RWPE1 (cell line): ENCODE measurements at places on chromosomes 5 and 9.

DNA sequence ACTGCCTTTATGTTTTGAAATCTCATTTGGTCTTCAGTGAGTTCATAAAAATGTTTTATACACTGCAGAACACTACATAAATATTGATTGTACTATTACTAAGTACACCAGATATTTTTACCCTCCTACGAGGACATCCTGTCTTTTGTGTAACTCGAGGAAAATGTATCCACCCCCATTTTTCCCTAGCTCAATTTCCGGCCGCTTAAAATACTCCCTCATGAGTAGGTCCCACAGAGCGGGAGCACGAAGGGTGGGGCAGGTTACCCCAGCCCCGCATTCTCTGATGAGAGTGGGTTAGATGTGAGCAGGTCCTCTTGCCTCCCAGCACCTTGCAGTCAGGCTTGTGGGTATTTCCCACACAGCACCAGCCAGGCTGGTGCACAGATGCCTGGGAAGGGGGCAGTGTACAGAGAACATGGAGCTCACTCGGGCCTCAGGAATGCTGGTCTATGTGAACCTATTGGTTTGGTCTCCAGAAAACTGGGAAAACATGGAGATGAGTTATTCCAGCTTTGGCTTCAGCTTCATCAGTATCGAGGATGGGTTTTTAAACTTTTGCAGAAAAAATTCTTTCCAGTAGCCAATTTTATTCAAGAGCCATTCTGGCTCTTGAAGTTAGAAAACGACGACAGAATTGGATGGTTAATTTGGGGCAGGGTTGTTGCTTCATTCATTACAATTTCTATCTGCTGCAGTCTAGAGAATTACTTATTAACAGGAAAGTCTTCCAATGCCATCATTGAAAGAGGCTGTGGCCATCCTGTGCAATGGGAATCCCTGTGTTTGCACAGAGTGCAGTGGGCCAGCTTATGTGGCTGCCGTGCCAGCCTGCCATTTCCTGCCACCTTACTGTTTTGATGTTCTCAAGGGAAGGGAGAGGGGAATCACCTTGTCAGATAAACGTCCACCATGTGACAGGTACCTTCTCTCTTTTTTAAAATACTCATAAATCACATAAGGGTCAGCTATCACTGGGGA is 73.2 kb downstream of the WDR41 start:
- DNase-seq = peak; percentile 33

GRCh38 chr5:110038297-110038997 is 348.7 kb downstream of the MAN2A1 start:
- no peak for DNase-seq

GRCh38 chr5:137310051-137310730 is 188.9 kb downstream of the SPOCK1 start:
- DNase-seq = peak; percentile 95

GRCh38 chr5:67591491-67591890 is 394.9 kb upstream of the CD180 start:
- no peak for DNase-seq

DNA sequence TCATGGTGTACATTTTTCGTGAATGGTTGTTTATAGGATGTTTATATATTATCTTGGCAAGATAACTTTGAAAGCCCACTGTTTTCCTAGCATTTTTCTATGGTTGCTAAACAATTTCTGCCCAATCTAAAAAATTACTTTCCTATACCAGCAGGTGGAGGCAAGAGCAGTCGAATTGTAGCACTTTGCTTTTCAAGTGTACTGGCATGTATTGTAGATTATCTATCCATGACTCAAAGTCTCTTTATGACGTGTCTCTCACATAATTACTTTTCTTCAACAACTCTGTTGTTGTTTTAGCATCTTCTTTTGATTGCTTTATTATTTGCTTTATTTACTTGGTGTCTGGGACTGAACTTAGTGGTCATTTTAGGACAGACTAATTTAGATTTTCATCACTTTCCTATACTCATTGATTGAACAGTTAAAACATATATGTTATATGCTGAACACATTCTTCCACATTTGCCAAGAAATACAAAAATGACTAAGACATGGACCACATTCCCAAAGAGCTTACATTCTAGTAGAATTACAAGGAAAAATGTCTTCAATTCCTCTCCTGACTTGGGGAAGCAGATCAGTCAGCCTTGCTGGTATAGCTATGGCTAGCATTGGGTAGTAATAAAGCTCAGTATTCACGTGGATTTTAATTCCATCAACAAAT is 20.7 kb downstream of the NLN start:
- DNase-seq = peak; percentile 79

- DNase-seq = no peak
These were observed 59.3 kb downstream of the TRIO start for GRCh38 chr5:14202462-14202861.

DNA sequence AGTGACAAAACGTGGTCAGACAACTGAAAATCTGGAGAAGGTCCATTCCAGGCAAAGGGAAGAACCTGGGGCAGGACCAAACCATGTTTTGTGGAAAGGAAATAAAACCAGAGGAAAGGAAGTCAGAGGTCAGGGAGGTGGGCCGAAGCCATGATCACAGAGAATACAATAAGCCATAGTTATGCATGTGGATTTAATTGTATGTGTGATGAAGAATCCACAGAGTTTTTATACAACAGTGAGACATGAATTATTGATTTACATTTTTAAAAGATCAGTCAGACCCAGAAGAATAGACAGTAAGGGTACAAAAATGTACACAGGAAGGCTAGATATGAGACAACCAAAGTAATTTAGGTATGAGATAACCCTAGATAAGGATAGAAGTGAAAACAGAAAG is 20.8 kb downstream of the TTC33 start:
- DNase-seq = no peak

DNA sequence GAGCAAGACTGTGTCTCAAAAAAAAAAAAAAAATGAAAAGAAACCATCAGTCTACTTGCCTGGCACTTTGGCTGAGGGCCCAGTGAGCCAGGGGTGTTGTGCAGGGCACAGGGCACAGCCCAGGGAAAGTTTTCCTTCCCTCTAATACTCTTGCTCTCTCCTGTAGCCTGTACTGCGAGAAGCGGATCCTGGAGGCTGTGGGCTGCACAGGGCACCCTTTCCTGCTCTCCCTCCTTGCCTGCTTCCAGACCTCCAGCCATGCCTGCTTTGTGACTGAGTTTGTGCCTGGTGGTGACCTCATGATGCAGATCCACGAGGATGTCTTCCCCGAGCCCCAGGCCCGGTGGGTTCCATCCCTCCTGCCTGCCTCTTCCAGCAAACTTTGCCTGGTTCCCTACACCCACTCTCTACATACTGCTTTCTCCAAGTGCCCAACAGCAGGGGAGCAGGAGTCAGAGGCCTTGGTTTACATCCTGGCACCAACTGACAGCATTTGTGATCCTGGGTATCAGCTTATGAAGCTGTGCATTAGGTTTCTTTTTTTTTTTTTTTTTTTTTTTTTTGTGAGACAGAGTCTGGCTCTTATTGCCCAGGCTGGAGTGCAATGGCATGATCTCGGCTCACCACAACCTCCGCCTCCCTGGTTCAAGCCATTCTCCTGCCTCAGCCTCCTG is 7.2 kb downstream of the ZDHHC12 start:
- DNase-seq = no peak

DNA sequence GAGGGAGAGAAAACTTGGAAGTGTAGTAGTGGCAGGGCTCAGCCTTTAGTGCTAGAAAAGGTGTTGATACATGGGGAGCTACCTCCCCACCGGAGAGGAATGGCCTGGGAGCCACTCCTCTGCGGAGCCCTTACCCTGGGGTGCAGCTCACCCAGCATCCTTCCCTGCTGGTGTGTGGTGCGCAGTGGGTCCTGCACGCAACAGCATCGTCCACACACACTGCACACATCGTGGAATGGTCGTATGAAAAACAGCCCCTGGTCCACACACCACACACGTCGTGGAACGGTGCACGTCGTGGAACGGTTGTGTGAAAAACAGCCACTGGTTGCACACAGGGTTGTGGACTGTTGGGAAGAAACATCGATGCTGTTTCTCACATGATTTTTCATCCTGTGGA is 16.1 kb upstream of the AHRR start:
- no peak for DNase-seq

DNA sequence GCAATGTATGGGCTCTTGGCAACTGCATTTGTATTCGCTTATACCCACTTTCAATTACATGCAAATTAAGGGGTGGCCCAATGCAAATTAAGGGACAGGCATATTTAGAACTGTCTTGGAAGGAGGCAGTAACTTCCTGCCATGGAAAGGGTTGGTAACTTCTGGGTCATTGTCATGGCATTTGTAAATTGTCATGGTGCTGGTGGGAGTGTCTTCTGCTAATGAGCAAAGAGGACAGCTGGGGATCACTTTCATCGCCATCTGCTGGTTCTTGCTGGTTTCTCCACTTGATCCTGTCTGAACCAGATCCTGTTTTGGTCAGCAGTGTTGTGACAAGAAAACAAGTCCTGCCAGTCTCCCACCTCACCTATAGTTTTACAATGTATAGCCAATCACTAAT is 23.3 kb upstream of the UGT3A2 start:
- DNase-seq = no peak

DNA sequence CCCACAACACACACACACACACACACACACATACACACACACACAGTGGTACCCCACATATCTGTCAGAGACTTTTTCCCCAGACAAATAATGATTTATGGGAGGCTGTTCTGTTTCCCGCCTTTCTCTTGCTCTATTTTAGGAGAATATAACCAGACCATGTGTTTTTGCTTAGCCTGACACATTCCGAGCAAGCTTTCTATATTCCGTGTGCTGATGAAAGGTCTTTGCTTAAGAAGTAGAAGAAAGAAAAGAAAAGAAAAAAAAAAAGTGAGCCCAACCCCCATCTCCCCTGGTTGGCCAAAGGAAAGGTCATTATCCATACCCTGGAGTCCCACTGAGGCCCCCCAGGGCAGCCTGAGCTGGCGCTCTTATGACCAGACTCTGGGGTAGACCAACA is 338.6 kb downstream of the SLIT3 start:
- no peak for DNase-seq

- no peak for DNase-seq
These were observed 145.8 kb downstream of the ZDHHC21 start for GRCh38 chr9:14547245-14548060.

- peak; percentile 77 for DNase-seq
These were observed 436.7 kb downstream of the ZSWIM6 start for GRCh38 chr5:61768692-61769281.

DNA sequence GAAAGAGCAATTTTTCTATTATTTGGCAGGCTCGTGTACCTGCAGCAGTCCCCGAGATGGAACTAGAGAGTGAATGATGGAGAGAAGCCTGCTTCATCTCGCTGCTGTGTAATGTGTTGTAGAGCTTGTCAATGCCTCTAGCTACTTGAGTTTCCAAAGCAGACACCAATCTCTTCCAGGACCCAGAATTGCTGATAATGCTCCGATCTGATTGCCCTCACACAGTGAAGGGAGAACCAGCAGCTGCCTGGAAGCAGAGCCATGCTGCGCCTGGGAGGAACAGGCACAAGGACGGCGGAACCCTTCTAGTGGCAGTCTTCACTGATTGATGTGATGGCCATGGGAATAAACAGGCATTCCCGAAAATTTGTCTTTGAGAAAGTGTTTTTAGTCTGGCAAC is 288.0 kb downstream of the ICE1 start:
- DNase-seq = no peak

GRCh38 chr9:7201196-7201595 is 443.4 kb downstream of the KDM4C start:
- DNase-seq = no peak

GRCh38 chr9:27426511-27427271 is 97.4 kb upstream of the IFNK start:
- peak; percentile 78 for DNase-seq

GRCh38 chr5:53366245-53366644 is 114.2 kb upstream of the FST start:
- DNase-seq = peak; percentile 45

- peak; percentile 30 for DNase-seq
These were observed 180.9 kb upstream of the SLC24A2 start for GRCh38 chr9:19969721-19970120.

GRCh38 chr9:135180586-135180985 is 93.1 kb downstream of the OLFM1 start:
- DNase-seq = no peak
